Activated B cell treated with CpG ODN at 0.5 μM for 24 hours (primary cell): ENCODE measurements at places on chromosomes 2 and 18. TPM values are rescaled to one million over a fixed set of nuclear protein-coding genes. Genes with fewer than 3 reads are reported as not detected.
A peak's percentile ranks its signal among the peaks of the same experiment; 100 is the strongest.

LMAN1 gene
- total RNA-seq = 33.5 and 40.3 TPM in 2 replicates

DNA sequence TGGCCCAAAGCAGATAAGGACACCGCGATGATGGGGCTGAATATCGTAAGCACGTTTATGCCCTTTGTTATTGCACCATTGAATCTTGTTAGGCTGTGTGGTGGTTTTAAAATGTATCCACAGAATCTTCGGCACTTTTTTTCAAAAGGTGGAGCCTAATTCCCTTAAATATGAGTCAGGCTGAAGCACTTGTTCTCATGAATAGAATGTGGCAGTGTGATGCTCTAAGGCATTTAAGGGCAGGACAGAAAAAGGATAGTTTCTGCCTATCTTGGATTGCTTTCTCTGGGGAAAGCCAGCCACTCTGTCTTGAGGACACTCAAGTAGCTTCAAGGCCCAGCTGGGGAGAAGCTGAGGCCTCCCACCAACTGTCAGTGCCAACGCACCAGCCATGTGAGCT lies 39.6 kb downstream of the ABCA12 start:
- no peaks in the 10 kb centered on the region for H3K4me1 ChIP-seq
- no peak overlapping the region for H3K4me3 ChIP-seq
- H3K27me3 ChIP-seq = no peaks in the 10 kb centered on the region
- H3K36me3 ChIP-seq = no peaks in the 10 kb centered on the region

GRCh38 chr2:222208010-222208690 lies 90.6 kb downstream of the PAX3 start:
- H3K27ac ChIP-seq = no peak overlapping the region
- no peak for DNase-seq
- H3K27me3 ChIP-seq = no peaks in the 10 kb centered on the region
- no peaks in the 10 kb centered on the region for H3K36me3 ChIP-seq

RAPH1 gene
- total RNA-seq = 0.11 and 0.20 TPM in 2 replicates

- peaks cover 15% of the 10 kb centered on the region for H3K36me3 ChIP-seq
- H3K4me3 ChIP-seq = no peak overlapping the region
- DNase-seq = no peak
- peaks cover 30% of the 10 kb centered on the region for H3K4me1 ChIP-seq
These were observed 75.3 kb downstream of the STPG4 start for GRCh38 chr2:47079515-47080412.

GRCh38 chr2:27370816-27371620 lies 602 bp downstream of the SNX17 start:
- H3K27me3 ChIP-seq = no peaks in the 10 kb centered on the region
- peak overlapping the region; percentile 94 for H3K4me3 ChIP-seq
- DNase-seq = peak; percentile 73
- H3K4me1 ChIP-seq = peaks cover 35% of the 10 kb centered on the region

GRCh38 chr2:182504903-182505302 lies 78.1 kb upstream of the PDE1A start:
- H3K4me3 ChIP-seq = no peak overlapping the region
- H3K4me1 ChIP-seq = no peaks in the 10 kb centered on the region
- H3K36me3 ChIP-seq = no peaks in the 10 kb centered on the region
- H3K27ac ChIP-seq = no peak overlapping the region

LHCGR gene
- not detected in 2 replicates for total RNA-seq

RFX8 gene
- total RNA-seq = not detected in 2 replicates

DNA sequence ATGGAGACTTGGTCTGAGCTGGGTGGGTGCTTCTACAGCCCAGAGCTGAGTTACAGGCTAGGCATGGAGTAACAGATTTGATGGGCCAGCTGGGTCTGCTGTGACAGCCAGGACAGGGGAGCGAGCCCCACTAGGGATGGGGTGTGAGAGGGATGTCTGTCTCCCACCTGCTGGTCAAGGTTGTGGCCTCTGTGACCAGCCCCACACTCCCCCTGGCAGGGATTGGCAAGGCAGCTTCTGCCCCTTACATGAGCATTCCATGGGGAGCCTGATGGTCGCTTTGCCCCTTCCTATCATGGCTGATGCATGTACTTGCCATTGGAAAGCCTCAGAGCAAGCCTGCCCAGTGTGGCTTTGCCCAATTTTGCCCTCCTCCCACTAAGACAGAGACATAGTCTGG lies 162.0 kb upstream of the FIGN start:
- H3K27ac ChIP-seq = no peak overlapping the region
- H3K4me1 ChIP-seq = no peaks in the 10 kb centered on the region
- no peak for DNase-seq
- no peaks in the 10 kb centered on the region for H3K27me3 ChIP-seq
- H3K36me3 ChIP-seq = no peaks in the 10 kb centered on the region

- no peak for DNase-seq
- peaks cover 4% of the 10 kb centered on the region for H3K36me3 ChIP-seq
- no peaks in the 10 kb centered on the region for H3K4me1 ChIP-seq
- no peak overlapping the region for H3K4me3 ChIP-seq
These were observed 54.9 kb upstream of the TSPYL6 start for GRCh38 chr2:54310961-54311360.

DNA sequence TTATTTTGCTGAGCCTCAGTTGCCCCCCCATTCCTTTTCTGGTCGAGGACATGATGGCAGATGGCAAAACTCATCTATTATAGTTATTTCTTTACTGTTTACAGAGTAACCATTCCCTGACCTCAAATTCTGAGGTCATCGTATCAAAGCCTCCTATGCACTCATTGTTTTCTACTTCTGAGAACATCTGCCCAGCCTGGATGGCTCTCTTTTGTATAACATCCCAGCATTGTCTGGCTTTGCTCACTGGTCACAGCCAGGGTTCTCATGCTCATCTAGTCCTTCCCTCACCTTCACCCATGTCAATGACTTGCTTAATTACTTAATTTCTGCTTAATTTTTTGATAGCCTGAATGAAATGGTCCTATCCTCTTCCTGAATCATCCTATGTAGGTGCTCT lies 472.1 kb downstream of the PARD3B start:
- H3K4me3 ChIP-seq = no peak overlapping the region
- H3K27ac ChIP-seq = no peak overlapping the region
- H3K4me1 ChIP-seq = no peaks in the 10 kb centered on the region
- no peak for DNase-seq

DNA sequence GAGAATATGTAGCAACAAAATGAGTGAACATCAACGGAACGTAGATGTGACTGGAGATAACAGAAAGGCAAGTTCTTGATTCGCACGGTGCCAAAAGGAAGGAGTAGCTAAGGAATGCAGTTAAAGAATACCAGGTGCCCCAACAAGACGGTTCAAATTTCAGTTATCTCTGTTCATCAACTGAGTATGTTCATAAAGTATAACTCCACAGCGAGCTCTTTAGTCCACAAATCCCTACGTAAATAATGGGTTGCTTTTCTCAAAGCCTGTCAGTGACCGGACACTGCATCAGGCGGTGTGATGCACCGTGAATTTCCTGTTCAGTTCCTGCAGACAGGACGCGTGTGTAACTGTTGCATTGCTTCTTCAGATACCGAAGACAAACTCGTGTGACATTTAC lies 91.8 kb downstream of the NOL10 start:
- peaks cover 80% of the 10 kb centered on the region for H3K36me3 ChIP-seq
- no peaks in the 10 kb centered on the region for H3K27me3 ChIP-seq
- no peak overlapping the region for H3K27ac ChIP-seq
- no peak for DNase-seq
- no peaks in the 10 kb centered on the region for H3K4me1 ChIP-seq

GCG gene
- not detected in 2 replicates for total RNA-seq

GRCh38 chr2:144421606-144422510 lies 98.1 kb downstream of the ZEB2 start:
- peaks cover 52% of the 10 kb centered on the region for H3K4me1 ChIP-seq
- no peak overlapping the region for H3K4me3 ChIP-seq
- DNase-seq = no peak
- peaks cover 68% of the 10 kb centered on the region for H3K36me3 ChIP-seq
- peak overlapping the region; percentile 54 for H3K27ac ChIP-seq

C2orf78 gene
- total RNA-seq = not detected in 2 replicates

DNA sequence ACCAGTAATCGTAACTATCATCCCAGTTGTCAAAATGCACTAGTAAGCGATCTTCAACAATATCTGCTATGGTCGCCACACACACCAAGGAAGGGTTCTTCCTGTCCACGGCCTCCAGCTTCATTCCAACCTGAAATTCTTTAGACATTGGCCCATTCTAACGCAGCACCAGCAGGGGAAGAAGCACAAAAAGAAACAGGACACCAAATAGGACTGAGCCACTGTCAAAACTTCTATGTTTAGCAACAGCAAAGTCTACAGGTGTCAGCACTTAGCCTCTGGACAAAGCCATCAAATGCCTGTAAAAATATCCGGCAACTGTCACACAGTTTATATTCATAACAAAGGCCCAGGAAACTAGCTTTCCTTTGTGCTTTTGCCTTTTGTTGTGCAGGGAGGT lies 175.0 kb downstream of the L3MBTL4 start:
- H3K36me3 ChIP-seq = peaks cover 20% of the 10 kb centered on the region
- H3K4me3 ChIP-seq = no peak overlapping the region
- no peaks in the 10 kb centered on the region for H3K27me3 ChIP-seq
- H3K4me1 ChIP-seq = no peaks in the 10 kb centered on the region
- H3K27ac ChIP-seq = no peak overlapping the region
- DNase-seq = no peak

DNA sequence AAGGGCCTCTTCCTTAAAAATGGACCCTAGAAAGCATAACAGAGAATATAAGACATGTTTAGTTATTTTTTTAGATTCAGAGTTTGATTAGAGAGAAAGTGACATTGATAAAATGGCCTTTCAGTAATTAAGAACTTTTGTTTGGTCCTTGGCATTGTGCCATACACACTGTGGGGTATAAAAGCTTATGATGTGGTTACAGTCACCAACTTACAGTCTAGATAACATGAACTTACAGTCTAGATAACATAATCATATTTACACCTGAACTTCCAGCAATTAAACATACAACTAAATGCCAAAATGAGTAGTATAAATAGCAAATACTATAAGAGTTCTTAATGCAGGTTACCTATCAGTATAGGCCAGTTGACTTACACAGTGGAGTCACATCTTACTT lies 25.6 kb upstream of the EFEMP1 start:
- DNase-seq = no peak
- H3K27me3 ChIP-seq = peaks cover 4% of the 10 kb centered on the region
- H3K27ac ChIP-seq = no peak overlapping the region
- no peak overlapping the region for H3K4me3 ChIP-seq
- H3K4me1 ChIP-seq = no peaks in the 10 kb centered on the region
- H3K36me3 ChIP-seq = no peaks in the 10 kb centered on the region

GRCh38 chr2:11907190-11907589 lies 160.8 kb downstream of the LPIN1 start:
- no peak overlapping the region for H3K4me3 ChIP-seq
- no peaks in the 10 kb centered on the region for H3K36me3 ChIP-seq
- H3K27ac ChIP-seq = peak overlapping the region; percentile 20
- H3K4me1 ChIP-seq = peaks cover 24% of the 10 kb centered on the region

DNA sequence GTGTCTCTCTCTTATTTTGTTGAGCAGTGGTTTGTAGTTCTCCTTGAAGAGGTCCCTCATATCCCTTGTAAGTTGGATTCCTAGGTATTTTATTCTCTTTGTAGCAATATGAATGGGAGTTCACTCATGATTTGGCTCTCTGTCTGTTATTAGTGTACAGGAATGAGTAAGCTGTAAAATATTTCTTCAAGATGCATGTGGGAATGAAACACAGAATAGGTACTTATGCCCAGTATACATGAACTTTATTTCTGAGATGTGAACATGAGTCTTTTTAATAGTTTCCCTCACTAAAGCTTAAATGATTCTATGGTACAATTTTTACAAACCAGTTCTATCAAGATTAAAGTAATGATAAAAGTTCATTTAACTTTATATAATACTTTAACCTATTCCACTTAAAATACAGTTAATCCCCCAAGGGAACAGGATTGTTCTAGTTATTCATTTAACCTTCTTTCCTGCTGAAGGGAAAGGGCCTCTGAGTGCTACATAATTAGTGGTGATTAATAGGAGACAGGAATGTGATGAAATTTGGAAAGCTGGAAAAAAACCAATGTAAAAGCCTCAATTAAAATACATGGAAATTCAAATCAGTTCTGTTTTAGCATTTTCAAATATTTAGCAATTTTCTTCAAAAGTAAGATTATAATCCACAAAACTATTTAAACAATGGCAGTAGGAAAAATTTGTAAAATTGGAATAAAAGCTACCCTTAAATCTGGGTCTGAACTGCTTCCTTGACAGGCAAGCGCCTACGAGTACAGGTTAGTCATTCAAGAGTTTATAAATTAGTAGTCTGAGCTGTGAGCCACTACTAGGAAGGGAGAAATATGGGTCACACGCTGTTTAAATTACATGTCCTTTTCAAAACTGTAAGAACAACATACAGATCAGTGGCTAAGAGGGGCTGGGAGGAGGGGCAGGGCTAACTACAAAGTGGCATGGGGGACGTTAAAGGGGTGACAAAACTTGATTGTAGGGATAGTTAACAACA lies 28.9 kb downstream of the SPIRE1 start:
- H3K36me3 ChIP-seq = no peaks in the 10 kb centered on the region
- no peak overlapping the region for H3K4me3 ChIP-seq

DNA sequence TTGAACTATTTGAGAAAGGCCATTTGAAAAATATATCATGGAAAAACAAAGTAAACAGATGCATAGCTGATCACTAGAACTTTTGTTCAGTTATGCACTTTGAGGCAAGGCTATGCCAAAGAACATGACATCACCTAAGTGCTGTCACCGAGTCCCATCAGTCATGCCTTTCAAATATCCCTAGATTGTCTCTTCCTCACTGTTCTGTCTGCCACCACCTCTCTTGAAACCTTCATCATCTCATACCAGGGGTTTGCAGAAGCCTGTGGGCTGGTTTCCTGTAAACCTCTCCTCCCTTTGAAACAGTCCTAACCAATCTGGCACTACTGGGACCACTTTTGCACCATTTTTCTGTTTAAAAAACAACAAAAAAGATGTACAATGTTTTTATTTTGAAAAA lies 12.3 kb upstream of the RAPH1 start:
- H3K4me1 ChIP-seq = no peaks in the 10 kb centered on the region
- H3K4me3 ChIP-seq = no peak overlapping the region
- peaks cover 31% of the 10 kb centered on the region for H3K27me3 ChIP-seq
- no peaks in the 10 kb centered on the region for H3K36me3 ChIP-seq

DNA sequence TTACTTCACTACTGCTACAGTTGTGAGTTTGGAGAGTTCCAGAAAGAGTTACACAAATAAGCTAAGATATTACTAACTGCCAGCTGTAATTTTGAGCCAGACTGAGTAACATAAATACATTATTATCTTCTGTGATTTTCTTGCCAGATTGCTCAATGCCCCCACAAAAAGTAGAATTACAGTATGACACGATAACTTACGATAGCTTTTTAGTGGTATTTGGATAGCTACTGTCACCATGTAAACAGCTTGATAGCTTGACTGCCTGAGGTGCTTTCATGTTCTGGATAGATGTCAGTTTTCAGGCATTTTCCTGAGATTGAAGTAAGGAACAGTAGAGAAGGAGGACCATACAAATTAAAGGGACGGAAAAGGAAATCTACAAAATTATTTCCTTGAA lies 533.3 kb downstream of the SOCS6 start:
- H3K27me3 ChIP-seq = no peaks in the 10 kb centered on the region
- no peak for DNase-seq
- no peak overlapping the region for H3K4me3 ChIP-seq
- H3K27ac ChIP-seq = no peak overlapping the region
- H3K4me1 ChIP-seq = no peaks in the 10 kb centered on the region
- no peaks in the 10 kb centered on the region for H3K36me3 ChIP-seq
